Activated T-cell treated with anti-CD3 and anti-CD28 coated beads, Interleukin-2, amount 50 U/mL, for 48 hours (primary cell): ENCODE measurements at places on chromosomes 7 and 10.

- peak; percentile 25 for DNase-seq
Measured at GRCh38 chr10:35643151-35644049, 1.3 kb upstream of the FZD8 start.

DNA sequence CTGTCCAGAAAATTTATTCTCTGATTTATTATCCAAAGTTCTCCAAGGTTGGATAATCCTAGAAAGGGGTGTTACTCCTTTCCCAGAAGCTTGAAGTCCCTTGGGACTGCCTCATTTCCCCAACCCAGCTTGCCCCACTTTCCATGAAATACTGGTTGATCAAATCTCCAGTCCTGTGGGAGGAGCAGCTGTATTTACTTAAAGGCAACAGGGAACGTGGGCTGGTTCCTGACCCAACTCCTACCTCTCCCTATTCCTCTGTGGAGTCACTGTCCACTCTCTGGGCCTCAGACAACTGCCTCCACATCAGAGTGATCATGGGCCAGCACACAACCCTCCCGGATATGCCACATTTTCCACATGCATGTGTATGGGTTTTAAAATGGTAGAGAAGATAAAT, 166.2 kb upstream of the PRR15 start:
- DNase-seq = no peak

DNA sequence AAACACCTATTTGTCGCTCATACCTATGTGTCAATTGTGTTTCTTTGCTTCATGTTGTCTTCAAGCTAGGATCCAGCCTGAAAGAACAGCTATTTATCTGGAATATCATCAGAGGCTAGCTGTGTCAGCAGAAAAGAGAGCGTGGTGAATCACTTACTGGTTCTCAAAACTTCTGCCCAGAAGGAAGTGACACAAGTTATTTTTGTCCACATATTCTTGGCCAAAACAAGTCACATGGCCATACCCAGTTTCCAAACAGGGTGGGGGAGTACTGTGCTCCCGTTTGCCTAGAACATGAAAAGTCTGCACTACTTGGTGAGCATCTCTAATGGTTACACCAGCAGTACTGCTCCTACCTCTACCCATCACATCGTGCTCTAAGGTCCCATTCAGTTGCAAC, 160.9 kb upstream of the CSTF2T start:
- DNase-seq = no peak

DNA sequence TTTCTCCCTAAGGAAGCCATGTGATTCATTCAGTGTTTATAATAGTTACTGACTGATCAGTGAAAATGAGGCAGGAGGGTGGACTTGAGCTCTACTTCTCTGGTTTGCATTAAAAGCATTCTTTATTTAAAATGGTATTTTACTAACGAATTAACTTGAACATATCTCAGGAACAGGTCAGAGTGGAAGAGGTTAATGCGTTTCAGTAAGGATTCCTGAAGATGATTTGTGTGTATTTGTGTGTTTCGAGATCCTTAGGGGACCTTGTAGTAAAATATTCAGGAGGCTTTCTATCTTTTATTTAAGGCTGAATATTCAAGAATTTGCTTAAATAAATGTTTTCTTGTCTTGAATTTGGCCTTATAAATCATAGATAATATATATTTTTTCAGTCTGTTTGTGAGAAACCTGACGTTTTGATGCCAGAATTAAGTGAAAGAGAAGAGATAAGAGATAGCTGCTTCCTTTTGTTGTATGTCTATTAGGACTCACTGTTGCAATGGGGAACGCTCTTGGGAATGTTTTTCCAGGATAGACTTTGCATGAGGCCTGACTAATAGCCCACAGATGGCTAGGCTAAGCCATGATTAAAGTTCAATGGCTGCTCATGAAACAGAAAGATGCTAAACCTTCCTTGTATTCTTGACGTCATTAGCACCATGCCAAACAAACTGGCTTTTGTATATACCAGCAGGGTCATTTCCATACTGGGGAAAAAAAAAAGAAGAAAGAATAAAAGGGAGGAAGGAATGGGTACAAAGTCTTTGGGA, 93.8 kb upstream of the MTPN start:
- no peak for DNase-seq

DNA sequence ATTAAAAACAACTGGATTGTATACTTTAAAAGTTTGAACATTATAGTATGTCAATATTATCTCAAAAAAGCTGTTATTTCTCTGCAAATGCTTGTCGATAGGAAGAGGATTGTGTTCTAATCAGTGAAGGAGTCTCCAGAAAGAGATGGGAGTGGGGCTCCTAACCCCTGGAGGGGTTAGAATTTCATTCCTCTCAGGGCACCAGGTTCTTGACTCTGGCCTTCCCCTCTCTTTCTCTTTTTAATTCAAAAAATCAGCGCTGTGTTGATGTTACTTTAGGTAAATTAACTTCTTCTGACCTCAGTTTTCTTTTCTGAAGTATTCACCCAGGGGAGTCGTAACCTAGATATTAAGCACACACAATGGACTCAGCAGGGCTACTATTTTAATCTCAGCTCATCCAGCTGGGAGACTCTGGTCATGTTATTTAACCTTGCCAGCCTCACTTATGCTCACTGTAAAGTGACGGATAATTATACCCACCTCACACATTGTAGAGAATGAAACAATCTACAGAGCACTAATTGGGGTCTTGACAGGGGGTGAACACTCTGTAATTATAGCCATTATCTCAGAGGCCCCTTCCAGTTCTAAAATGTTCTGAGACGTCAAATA, 59.4 kb downstream of the GCC1 start:
- DNase-seq = no peak

GRCh38 chr7:106193661-106194060, 81.5 kb upstream of the SYPL1 start:
- DNase-seq = no peak

DNA sequence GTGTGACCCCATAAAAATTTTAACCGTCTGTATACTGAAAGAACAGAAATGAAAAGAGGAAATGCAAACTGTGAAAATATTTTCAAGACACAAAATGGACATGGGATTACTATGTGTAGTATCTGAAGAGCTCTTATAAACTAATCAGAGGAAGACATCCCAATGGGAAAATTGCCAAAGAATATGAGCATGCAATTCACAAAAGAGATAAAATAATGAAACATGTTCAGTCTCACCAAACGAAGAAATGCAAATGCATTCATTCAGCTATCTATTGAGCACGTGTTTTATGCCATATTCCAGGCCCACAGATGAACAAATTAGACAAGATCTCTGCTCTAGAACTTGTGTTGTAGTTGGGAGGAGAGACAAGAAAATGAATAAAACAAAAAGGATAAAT, 63.2 kb downstream of the NHLRC2 start:
- DNase-seq = no peak

DNA sequence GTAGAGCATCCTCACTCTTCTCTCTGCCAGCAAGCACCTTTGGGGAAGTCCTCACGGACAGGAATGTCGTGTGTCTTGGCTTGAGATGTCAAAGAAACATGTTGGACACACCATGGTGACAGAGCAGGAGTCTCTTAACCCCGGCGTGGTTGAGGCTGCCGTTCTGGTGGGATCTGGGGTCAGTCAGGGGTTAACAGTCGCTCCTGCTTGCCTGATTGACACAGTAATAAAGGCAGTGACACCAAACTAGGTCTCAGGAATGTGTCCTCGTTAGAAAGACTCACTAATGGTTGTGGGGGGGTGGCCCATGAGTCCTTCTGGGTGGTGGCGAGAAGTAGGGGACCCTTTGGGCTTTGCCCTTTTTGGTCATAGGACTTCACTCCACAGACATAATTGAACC, 69.0 kb downstream of the TCF7L2 start:
- DNase-seq = no peak

- no peak for DNase-seq
Measured at GRCh38 chr7:105776068-105776790, 100.2 kb downstream of the ATXN7L1 start.

GRCh38 chr7:7576344-7576743, 9.7 kb downstream of the MIOS start:
- DNase-seq = no peak

- peak; percentile 35 for DNase-seq
Measured at GRCh38 chr7:3722396-3722922, 421.4 kb downstream of the SDK1 start.

DNA sequence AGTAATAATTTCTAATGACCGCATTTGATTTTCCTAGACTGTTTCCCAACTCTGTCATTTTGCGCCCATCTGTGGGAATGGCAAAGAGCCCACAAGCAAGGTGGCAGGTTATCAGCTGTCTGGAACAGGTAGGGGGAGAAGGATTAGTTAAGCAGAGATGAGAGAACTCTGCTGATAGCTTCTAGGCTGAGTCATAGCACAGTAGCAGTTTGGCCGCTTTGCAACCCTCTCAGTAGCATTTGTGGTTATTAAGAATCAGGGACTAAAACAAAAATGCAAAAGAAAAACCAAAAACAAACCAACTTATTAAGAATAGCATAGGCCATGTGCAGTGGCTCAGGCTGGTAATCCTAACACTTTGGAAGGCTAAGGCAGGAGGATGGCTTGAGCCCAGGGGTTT, 602.7 kb upstream of the SORCS1 start:
- no peak for DNase-seq
